Chondrocyte (in vitro differentiated cells): ENCODE measurements at places on chromosomes 5 and 9. TPM values are rescaled to one million over a fixed set of nuclear protein-coding genes. Genes with fewer than 3 reads are reported as not detected.

DNA sequence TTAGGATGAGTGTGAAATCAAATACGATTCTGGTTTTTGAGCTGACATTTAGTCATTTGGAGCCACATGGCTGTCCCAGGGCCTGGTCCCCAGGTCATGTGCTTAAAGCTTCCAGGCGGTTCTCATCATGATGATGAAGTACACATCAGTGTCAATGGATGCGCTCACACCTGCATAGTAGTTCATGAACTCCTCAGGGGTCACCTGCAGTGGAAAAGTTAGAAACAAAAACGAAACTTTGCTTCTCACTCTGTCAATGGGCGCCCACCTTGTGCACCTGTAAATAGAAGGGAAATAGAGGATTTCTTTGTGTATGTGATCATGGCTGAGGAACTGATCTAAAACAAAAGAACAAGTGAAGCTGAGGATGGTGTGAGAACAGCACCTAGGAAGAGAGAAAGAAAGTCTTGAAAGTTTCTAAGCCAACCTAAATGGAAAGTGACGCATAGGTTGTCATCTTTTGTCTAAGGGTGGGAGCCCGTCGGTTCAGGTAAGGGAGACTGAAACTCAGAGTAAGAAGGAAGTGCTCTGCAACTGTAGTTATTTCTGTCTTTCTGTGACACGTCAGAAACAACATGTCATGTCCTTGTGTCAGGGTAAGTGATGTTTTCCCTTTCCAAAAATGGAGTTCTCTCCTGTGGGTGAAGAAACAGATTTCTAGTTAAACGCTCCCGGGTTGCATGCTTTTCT is 33.8 kb downstream of the CAPSL start:
- DNase-seq = no peak
- no peak overlapping the region for H3K4me3 ChIP-seq
- no peaks in the 10 kb centered on the region for H3K27me3 ChIP-seq
- no peaks in the 10 kb centered on the region for H3K4me1 ChIP-seq

- DNase-seq = no peak
- H3K4me1 ChIP-seq = peaks cover 41% of the 10 kb centered on the region
- H3K27ac ChIP-seq = no peak overlapping the region
- no peak overlapping the region for H3K4me3 ChIP-seq
- no peaks in the 10 kb centered on the region for H3K36me3 ChIP-seq
Observed at GRCh38 chr5:54453046-54453445, 2.5 kb upstream of the HSPB3 start.

ZNG1E gene
- 26.4 to 32.9 TPM (median 31.8 TPM) in 3 replicates for total RNA-seq

WNT8A gene
- not detected in 3 replicates for total RNA-seq

- no peak overlapping the region for H3K4me3 ChIP-seq
- H3K36me3 ChIP-seq = no peaks in the 10 kb centered on the region
- peaks cover 24% of the 10 kb centered on the region for H3K4me1 ChIP-seq
- no peak for DNase-seq
Observed at GRCh38 chr5:156367597-156367996, 40.6 kb downstream of the SGCD start.

GRCh38 chr9:35738186-35738585 is 5.7 kb downstream of the CREB3 start:
- DNase-seq = no peak
- peaks cover 26% of the 10 kb centered on the region for H3K4me1 ChIP-seq
- H3K36me3 ChIP-seq = peaks cover 42% of the 10 kb centered on the region
- H3K4me3 ChIP-seq = no peak overlapping the region
- H3K27ac ChIP-seq = peak overlapping the region; percentile 71
